ENCODE measurements at places on chromosomes 5 and 9.

DNA sequence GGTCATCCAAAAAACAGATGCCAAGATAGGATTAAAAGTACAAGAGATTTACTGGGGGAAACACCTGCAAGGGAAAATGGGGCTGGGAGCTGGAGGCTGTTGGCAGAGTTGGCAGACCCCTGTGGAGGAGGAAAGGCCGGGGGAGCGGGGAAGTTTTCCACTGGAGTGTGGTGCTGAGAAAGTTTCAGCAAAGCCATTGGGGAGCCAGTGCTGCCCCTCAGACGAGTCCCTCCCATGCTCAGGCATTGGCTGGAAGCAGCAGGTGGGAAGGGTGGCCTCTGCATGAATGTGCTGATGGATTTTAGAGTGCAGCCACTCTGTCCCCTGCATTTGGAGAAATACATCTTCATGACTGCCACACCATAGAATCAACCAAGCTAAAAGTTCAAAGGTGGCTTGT lies 52.8 kb downstream of the TTC1 start:
- no peak for DNase-seq

DNA sequence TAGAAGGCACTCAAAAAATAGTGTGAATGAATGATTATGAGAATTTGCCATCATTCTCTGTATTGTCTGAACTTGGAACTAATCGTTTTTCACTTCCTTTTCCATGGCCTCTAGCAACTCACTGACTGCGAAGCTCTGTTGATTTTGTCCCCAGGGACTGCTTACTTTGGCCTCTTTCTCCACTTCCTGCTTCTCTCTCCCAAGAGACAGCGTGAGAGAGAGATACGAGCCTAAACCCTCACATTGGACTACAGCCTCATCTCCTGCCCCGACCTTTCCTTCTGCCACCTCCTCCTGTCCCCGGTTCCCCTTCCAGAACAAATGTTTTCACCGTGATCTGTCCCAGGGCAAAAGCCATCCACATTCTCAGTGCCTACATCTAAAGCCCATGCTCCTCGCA lies 300.8 kb upstream of the PANK3 start:
- DNase-seq, result no peak

DNA sequence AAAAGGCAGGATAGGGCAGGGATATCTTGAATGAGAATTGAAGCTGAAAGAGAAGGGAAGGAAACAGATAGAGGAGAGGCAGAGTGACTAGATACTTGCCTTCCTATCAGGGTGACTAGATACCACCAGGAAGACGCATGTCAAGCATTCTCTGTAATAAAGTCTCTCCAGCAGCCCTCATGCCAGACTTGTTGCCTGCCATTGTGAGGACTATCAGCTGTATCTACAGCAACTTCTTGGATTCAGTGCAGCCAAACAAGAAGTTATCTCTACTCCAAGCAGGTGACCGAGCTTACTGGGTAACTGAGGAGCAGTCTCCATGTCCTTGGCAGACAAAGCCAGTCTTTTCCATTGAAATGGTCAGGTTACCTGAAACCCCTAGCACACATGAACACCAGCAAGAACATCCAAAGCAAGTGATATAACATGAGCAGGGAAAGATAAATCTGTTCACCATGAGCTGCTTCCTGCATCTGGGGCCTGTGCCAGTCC lies 9.3 kb downstream of the SH3RF2 start:
- DNase-seq, result no peak

DNA sequence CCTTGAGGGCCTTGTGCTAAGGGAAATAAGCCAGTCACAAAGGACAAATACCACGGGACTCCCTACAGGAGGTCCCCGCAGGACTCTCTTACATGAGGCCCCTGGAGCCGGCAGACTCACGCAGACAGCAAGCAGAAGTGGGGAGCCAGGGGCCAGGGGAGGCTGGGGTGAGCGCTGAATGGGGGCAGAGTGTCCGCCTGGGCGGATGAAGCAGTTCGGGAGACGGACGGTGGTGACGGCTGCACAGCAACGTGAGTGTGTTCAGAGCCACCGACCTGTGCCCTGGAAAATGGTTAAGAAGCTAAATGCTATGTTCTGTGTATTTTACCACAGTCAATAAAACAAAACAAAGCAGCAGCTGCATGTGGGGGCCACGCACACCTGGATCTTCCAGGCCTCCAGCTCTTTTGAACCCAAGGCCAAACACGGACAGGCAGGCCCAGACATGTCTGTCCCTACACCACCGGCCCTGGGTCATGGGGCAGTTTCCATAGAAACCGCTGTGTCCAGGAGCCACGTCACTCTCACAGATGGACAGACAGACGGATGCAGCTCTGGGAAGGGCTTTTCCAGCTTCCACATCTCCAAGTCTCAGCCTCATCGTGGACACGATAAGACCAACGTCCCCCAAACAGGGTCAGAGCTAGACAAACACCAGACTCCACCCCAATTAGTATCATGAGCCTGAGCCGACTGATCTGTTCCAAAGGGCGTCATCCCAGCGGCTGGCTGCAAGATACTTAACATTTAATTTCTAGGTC lies 103.9 kb downstream of the VAV2 start:
- DNase-seq, result no peak

DNA sequence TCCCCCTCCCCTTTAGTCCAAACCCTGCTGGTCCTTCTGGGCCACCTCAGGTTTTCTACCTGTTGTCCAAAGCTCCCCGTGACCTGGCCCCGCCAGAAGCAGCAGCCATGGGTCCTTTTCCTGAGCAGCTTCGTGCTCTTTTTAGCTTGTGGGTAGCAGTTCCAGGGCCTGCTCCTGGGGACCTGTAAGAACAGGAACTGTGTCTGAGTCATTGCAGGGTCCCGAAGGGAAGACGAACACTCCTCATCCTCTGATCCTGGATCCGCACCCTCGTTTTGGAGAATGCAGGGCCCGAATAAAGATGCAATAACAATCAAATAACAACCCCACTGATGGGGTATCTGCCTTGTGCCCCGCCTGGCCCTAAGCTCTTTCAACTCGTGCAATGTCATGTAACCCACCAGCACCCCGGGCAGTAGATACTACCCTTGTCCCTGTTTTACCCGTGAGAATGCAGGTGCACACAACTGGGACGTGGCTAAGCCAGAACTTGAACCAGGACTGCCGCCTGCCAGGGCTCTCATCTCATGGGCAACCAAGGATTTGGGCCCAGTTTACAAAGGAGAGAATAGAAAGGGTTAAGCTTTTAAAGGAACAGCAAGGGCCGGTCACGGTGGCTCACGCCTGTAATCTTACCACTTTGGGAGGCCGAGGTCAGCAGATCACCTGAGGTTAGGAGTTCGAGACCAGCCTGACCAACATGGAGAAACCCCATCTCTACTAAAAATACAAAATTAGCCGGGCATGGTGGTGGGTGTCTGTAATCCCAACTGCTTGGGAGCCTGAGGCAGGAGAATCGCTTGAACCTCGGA lies 33.2 kb downstream of the NEK6 start:
- no peak for DNase-seq

GRCh38 chr9:112787978-112788377 lies 37.4 kb downstream of the SNX30 start:
- no peak for DNase-seq

DNA sequence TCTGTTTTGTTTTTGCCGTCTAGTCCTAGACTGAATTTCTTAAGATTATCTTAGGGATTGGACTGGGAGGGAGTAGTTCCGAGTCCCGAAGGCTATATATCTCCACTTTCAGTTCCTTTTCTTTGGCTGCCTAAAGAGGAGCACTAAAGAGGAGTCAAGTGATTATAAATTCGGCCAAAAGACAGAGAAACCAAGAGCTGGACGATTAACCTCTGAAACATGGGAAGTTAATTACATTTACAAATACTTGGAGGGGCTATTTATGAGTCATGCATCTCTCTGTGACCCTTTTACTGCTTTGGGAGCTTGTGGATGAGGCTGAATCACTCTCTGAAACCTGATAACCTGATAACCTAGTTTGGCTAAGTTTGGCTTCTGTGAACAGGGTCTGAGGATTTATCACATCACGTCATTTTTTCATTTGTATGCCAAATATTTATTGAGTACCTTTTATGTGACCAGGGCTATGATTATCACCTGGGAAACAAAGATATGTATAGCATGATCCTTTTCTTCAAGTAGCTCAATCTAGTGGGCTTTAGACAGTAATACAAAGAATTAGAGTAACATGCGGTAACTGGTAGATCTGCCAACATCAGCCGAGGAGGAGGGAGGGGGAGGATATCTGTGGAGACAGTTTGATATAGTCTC lies 180.9 kb downstream of the CD180 start:
- peak; percentile 51 for DNase-seq

DNA sequence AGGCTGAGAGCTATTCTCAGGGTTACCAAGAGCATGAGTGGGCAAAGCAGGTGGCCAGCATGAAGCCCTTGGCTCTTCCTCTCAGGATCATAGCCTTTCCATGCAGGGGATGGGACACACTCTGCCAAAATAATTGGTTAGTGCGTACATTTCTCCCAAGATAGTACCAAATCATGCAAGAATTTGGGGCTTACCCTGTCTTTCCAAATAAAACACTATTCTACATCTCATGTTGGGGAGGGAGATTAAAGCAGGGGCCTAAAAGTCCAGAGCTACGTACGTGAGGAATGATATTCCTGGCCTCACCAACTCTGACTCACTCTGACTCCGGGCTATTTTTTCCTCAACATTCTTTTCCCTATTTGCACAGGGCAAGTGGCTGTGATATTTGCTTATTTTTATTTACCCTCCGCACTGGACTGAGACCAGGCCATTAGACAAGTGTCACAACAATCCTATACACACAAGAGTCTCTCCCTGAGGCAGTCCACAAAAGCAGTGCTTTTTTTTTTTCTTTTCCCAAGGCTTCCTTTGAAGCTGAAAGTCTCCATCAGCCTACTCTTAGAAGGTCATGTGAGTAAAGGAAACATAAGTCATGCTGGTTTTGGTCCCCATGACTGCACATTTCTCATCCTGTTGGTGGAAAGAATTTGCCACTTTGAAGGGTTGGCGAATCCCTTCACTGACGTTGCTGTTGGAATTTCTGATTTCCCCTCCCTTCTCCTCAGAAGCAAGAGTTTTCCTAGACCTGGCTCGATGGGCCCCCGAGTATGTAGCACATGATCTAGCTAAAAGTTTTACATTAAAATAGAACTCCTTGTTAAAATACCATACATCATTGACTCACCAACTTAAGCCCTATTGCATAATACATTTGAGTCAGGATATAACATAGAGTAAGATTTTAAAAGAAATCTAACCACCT lies 40.0 kb downstream of the TMEM252 start:
- DNase-seq, result peak; percentile 76

GRCh38 chr5:368183-369084 lies 46.9 kb downstream of the AHRR start:
- peak; percentile 97 for DNase-seq

DNA sequence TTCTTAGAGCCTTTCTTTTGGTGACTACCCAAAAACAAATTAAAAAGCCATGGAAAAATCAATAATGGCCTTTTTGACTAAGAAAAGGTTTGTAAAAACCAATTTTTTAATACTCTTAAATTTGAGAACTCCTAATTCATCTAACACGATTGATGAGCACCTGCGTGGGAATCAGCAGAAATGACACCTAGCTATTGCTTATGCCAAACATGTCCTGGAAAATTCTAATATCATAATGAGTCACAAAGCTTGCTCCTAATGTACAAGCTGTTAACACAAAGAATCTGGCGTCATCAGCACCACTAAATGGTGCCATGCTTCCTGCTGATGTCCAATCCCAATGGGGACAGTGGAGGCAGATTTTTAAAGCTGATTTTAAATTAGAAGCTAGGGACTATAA lies 146.2 kb upstream of the LRRTM2 start:
- no peak for DNase-seq

GRCh38 chr9:21016701-21017491 lies 14.5 kb downstream of the HACD4 start:
- DNase-seq, result peak; percentile 77

DNA sequence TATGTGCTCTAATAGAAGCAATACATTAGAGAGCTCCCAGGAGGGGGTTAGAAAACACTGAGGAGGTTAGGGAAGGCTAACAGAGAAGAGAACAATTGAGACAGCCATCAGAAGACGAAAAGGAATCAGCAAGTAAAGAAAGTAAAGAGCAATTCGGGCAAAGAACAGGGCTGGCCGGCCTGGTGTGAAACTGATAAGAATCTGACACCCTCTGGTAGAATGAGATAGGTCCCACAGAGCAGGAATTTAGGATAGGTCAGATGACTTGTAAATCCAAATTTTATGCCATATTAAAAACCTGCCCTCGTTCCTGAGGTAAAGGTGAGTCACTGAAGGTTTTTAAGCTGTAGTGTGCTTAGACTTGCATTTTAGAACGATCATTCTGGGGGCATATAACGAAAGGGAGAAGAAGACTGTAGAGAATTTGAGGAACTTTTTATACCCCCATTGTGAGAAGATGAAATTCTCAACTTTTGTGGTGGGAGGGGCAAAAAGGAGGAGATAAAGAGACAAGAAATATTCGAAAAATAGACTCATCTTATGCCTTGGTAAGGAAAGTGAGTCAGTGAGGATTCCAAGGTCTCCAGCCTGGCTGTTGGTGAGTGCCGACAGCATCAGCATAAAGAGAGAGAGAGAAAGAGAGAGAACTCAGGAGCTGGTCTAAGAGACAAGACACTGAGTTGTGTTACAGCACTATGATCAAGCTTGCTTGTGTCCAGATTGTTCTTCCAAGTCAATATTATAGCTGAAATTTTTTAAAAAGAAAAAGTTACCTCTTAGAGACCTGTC lies 51.3 kb downstream of the TMEM167A start:
- no peak for DNase-seq

DNA sequence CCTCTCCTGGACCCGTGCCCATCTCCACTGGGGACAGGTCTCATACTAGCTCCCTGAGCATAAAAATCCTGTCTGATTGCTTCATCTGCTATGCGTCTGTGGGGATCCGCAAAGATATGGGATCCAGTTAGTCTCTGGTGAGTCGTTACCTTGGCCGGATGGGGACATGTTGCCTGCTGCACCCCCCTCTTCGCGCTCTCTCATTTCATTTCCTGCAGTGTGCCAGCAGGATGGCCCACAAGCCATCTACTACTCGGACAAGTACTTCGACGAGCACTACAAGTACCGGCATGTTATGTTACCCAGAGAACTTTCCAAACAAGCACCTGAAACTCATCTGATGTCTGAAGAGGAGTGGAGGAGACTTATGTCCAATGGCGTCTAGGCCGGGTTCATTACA lies 17.0 kb upstream of the CEP78 start:
- no peak for DNase-seq

- DNase-seq, result no peak
These were observed 228.9 kb downstream of the KIAA0825 start for GRCh38 chr5:94389515-94389899.

Data from EL (cell line).